C1 segment of cervical spinal cord (tissue), 14 donors: ENCODE measurements at places on chromosomes 7 and 10.

- DNase-seq = no peak
Observed at GRCh38 chr7:134710854-134711624, 64.4 kb downstream of the BPGM start.

DNA sequence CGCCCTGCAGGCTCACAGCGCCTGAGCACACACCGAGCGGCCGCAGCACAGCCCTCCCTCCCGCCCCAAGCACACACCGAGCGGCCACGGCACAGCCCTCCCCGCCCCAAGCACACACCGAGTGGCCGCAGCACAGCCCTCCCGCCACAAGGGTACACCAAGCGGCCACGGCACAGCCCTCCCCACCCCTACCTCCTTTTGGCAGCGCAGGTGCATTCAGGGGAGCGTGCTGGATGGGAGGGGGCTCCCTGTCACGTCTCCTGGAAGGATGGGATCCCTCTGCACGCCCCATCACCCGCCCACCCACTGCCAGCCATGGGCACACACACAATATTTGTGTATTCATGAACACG is 482.6 kb downstream of the DNAJB6 start:
- DNase-seq = no peak

GRCh38 chr7:18337048-18337809 is 158.3 kb upstream of the HDAC9 start:
- DNase-seq = no peak

GRCh38 chr10:110475722-110476515 is 21.8 kb upstream of the DUSP5 start:
- DNase-seq = no peak

GRCh38 chr7:155995183-155995612 is 182.9 kb upstream of the SHH start:
- no peak for DNase-seq

DNA sequence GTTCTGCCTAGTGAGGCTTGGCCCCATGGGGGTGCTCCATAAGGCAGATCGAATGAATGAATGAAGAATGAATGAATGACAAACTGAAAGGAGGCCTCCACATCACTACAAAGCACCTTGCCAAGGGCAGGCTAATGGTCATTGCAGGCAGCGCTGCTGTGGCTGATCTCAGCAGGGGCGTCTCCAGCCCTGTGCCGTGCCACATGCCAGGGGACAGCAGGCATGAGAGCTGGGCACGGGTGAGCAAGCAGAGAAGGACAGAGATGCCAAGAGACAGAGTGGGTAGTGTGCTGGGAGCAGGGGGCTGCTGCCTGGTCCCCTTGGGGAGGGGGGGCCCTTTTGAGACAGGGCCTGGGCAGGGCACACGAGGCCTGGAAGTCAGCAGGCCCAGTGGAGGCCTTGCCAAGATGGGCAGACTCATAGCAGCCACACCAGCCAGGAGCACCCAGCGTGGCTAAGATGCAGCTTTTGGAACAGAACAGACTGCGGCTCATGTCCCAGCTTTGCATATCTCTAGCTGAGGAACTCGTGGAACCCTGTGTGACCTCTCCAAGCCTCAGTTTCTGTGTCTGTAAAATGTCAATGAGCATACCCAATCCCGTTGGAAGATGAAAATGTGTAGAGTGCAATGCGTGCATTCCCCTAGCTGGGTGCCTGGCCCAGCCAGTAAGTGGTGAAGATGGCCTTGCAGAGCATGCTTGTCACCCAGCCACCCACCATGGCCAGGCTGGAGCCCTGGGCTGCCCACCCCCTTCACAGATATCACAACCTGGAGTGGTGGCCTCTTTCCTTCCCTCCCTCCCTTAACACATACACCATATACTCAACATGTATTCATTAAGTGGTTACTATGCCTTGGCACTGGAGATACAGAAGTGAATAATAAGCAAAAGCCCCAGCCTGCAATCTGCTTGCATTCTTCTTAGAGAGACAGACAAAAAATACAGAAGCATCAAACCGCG is 61.1 kb upstream of the LRRC18 start:
- no peak for DNase-seq

GRCh38 chr7:6272481-6273323 is at the start of gene CYTH3:
Gene CYTH3, minus strand, starts transcription at chr7:6272624. Its CDS starts 117 bp downstream, at chr7:6272507.
- DNase-seq = peak; percentile 37

- DNase-seq = no peak
Observed at GRCh38 chr7:157678501-157678900, 341.7 kb downstream of the DNAJB6 start.

DNA sequence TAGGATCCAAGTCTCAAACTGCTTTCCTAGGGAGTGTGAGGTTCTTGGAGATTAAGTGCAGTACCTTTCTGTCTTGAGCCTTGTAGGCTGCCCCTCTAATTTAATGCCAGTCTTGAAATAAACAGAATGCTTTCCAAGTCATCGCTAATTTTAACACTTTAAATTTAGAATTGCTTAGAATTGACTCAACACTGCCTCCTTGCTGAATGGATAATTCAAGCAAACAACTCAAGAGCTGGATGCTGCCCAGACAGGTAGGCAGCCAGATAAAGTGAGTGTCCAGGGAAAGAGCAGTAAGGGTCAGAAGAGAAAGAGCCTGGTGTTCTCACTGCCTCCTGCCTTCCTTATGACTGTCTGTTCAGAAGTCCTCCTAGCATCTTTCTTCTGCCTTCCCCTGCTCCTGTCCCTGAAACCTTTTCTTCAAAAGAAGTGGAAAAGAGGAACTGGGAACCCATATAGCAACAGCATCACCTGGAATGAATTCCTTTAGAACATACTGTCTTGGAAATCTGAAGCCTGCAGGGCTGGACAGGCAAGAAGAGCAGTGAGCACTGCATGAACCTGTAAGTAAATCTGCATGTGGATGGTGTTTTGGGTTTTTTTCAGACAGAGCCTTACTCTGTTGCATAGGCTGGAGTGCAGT is 3.1 kb upstream of the GOT1 start:
- no peak for DNase-seq

- DNase-seq = no peak
Observed at GRCh38 chr7:21054427-21055112, 267.9 kb upstream of the SP8 start.

DNA sequence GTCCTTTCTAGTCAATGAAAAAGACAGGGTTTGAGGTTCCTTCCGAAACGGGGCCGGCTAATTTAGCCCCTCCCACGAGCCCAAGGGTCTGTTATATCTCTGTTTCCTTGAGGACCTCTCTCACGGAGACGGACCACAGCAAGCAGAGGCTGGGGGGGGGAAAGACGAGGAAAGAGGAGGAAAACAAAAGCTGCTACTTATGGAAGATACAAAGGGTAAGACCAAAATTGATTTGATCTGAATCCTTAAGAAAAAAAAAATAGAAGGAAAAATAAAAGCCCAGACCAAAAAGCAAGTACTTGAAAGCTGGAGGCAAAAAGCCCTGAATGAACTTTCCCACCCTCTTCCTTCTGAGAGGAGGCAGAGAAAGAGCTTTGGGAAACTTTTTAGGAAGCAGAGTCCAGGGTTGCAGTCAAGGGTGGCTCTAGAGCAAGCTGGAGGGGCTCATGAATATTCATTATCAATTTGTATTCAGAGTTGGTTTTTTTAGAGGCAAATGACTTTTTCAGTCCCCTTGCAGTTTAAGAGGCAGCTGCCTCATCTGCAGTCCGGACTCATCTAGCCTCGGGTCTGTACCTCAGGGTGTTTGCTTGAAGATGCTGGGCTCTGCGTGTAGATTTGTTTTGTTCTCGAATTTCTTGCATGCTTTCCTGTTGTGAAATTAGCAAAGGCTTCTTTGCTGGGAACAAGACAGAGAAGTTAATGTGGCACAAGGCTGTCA is at the start of gene ENTPD1:
TSS of gene ENTPD1 (plus strand) at position 123 of the 721 bp plus-strand sequence. CDS start at position 200, 77 bp downstream.
- no peak for DNase-seq

DNA sequence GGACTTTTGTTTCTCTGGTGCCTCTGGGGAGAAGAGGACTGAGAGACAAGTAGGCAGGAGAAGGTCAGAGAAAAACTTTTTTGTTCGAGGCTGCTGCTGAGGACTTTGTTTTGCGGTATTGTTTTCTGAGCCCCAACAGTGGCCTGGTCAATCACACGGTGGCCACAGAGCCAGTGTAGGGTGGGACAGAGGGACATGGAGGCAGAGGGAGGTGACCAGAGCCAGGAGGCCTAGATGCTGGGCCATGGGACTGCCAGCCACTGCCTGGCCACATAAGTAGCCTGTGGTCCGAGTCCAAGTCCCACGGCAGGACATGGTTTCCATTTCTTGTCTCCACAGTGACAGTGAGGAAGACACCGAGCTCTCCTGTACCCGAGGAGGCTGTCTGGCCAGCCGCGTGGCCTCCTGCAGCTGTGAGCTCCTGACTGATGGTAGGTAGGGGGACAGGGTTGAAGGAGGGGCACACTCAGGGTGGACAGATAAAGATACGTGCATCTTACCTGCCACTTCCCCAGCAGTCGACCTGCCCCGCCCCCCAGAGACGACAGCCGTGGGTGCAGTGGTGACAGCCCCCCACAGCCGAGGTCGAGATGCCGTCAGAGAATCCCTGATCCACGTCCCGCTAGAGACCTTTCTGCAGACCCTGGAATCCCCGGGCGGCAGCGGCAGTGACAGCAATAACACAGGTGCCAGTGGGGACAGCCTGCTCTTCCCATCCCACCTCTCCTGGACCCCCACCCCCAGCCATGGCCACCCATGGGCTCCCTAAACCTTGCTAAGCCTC is 27.5 kb downstream of the SH2B2 start:
- no peak for DNase-seq

GRCh38 chr7:104652434-104652833 is 324.0 kb downstream of the LHFPL3 start:
- no peak for DNase-seq

DNA sequence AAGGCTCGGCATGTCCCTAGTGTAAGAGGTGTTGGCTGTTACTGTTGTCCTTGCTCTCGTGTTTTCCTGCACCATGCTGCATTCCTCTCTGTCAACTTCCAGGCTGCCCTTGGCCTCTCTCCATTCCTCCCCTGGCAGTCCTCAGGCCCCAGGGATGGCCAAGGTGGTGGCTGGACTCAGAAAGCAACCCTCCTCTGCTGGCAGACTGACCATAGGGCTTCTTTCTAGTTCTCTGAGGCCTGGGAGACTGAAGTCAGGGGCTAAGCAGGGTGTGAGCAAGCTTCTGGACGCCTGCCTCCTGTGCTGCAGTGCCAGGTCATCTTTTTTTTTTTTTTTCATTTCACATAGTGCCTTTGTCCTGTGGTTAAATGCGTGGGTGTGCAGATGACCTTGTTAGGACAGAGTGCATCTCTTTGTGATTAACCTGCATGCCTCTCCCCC is 72.0 kb downstream of the GOLGA7B start:
- peak; percentile 79 for DNase-seq

- DNase-seq = no peak
Observed at GRCh38 chr7:99143521-99143852, 421 bp downstream of the SMURF1 start.

DNA sequence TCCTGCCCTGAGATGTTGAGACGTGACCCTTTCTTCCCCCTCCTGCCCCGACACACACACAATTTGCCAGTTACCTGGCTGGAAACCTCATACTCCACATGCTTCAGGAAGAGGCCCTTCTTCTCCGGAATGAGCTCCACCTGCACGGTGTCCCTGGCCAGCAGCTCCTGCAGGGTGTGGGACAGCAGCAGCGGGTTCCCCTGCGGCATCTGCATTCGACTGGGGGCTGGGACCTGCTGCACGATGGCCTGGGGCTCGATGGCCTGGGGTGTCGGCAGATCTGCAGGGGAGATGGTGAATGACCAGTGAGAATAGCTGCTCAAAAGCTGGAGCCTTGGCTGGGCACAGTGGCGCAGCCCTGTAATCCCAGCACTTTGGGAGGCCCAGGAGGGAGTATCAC is 36.0 kb downstream of the NUDT1 start:
- no peak for DNase-seq

GRCh38 chr10:6144406-6145165 is 55.8 kb downstream of the RBM17 start:
- peak; percentile 79 for DNase-seq

- DNase-seq = no peak
Observed at GRCh38 chr7:50428911-50429310, 21.2 kb downstream of the FIGNL1 start.

- DNase-seq = no peak
Observed at GRCh38 chr7:137986252-137987017, 15.5 kb downstream of the CREB3L2 start.

GRCh38 chr10:21720090-21720489 is 186.1 kb downstream of the MLLT10 start:
- no peak for DNase-seq

DNA sequence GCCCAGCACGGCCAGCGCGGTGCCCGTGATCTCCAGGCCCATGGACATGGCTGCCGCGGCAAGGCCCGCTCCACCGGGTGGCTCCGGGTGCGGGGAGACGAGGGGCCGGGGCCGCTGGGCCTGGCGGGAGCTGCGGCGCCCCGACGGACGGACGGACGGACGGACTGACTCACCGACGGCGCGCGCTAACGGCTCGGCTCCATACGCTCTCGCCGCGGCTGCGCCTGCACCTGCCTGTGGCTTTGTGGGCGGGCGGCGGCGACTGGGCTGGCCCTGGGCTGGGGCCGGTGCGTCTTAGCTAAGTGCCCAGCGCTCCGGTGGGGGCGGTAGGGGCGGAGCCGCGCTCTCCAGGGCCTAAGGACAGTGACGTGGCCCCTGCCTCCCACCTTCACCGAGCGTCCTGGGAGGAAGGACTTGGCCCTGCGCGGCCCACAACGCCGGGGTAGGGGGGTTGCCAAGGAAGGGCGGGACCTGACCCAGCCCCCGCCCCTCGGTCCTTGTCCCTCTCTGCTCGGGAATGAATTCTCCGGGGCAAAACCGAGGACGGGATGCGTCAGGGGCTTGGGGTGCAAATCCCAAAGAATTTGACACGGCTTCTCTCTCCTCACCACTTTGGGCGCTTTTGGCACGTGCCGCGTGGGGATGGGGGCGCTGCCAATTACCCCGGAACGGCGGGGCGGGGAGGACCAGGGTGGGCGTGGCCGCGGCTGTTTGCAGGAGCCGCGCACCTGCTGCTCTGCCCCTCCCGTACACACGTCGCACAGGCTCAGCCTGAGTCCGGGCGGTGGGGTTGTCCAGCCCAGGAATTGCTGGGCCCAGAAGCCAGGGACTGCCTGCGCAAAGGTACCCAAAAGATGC is at the start of gene CLDN3:
TSS of gene CLDN3 (minus strand) at position 269 of the 858 bp plus-strand sequence. CDS start at position 48, 221 bp downstream.
- no peak for DNase-seq

GRCh38 chr7:117581424-117581823 is 101.6 kb downstream of the CFTR start:
- DNase-seq = no peak

- no peak for DNase-seq
Observed at GRCh38 chr10:132571650-132572544, 34.3 kb downstream of the INPP5A start.

GRCh38 chr7:31372231-31372959 is 31.9 kb upstream of the NEUROD6 start:
- DNase-seq = no peak

DNA sequence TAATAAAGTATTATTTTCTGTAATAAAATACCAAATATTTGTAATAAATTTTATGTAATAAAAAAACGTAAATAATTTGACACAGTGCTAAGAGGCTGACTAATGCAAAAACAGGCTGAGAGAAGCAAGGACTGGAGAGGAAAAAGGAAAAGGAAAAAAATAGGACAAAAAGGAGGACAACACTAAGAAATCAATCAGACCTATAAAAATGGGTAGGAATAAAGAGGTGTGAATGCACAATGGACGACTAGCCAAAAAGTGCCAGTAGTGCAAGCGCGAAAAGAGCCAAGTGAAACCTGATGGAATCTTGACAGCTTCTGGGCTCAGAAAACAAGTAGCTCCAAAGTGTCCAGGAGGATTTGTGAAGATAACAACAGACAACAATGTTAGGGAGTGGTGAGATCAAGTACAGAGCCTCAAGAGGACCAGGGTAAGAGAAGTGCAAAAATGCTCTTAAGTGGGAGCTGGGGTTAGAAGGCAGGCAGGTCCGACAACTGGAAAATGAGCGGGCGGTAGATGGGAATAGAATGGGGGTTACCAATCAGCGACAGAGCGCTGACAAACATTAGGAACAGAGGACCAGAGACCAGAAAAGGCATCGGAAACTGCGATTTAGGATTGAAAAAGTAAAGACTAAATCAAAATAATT is 1.2 kb downstream of the BRAF start:
- DNase-seq = no peak
